ENCODE measurements at places on chromosomes 3 and 15. TPM values are rescaled to one million over a fixed set of nuclear protein-coding genes. Genes with fewer than 3 reads are reported as not detected.

Gene CCR3
- not detected for total RNA-seq

Gene SKIL
- total RNA-seq = 49.4 TPM

Gene IQCF5
- not detected for total RNA-seq

Gene ALDH1A3
- total RNA-seq = 302 TPM

Gene CNTN6
- 1.3 TPM for total RNA-seq

Gene GPR149
- total RNA-seq = not detected

Gene A4GNT
- not detected for total RNA-seq

Gene ZBED2
- 0.12 TPM for total RNA-seq

Gene C3orf62
- 1.6 TPM for total RNA-seq

Gene KNG1
- total RNA-seq = not detected

Gene CNBP
- total RNA-seq = 223 TPM

Gene TMEM115
- total RNA-seq = 75.8 TPM

Gene SLC15A2
- total RNA-seq = 0.32 TPM

Gene HHATL
- not detected for total RNA-seq

Gene TATDN2
- 25.5 TPM for total RNA-seq

Gene PARL
- total RNA-seq = 24.2 TPM

Gene SLC2A2
- under 0.01 TPM for total RNA-seq

Gene DUOXA2
- total RNA-seq = not detected

Gene MAP3K13
- 14.6 TPM for total RNA-seq

Gene ST8SIA2
- total RNA-seq = 18.2 TPM

Gene SLC28A1
- not detected for total RNA-seq

Gene EIF4G1
- 300 TPM for total RNA-seq

Gene MAP6D1
- 2.8 TPM for total RNA-seq

Gene SOX14
- not detected for total RNA-seq

Gene BUB1B
- 5.0 TPM for total RNA-seq

Gene HYAL3
- total RNA-seq = 3.8 TPM

Gene NAA50
- total RNA-seq = 198 TPM

Gene CIB2
- 5.6 TPM for total RNA-seq

All from hair follicle dermal papilla cell (primary cell).